ENCODE measurements at places on chromosomes 11 and 22.
A peak's percentile ranks its signal among the peaks of the same experiment; 100 is the strongest.

- peak; percentile 28 for DNase-seq
These were observed 262.5 kb downstream of the DCDC1 start for GRCh38 chr11:31106968-31107576.

GRCh38 chr11:36487619-36488018 is 22.5 kb downstream of the TRAF6 start:
- no peak for DNase-seq

GRCh38 chr22:18056161-18056666 is 21.6 kb upstream of the PEX26 start:
- no peak for DNase-seq

GRCh38 chr22:23008896-23009295 is 61.4 kb upstream of the GNAZ start:
- no peak for DNase-seq

GRCh38 chr11:74453373-74453975 is 13.9 kb downstream of the KCNE3 start:
- peak; percentile 53 for DNase-seq

- no peak for DNase-seq
These were observed 47.4 kb upstream of the B3GAT1 start for GRCh38 chr11:134459246-134460061.

GRCh38 chr22:28750471-28750881 is 8.6 kb downstream of the HSCB start:
- DNase-seq: no peak

DNA sequence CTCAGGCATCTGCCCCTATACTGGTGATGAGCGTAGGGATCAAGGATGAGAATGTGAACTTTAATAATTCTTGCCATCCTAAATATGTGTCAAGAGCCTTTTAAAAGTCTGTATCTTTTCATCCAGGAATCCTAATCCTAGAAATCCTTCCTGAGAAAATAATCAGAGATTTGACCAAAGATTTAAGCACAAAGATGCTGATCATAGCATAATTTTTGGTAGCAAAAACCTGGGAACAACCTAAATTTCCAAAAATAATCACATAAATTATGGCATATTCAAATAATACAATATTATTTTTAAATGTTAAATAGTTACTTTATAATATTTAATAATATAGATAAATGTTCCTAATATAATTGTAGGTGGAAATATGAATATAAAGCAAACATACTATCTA is 76.1 kb downstream of the SERGEF start:
- no peak for DNase-seq

DNA sequence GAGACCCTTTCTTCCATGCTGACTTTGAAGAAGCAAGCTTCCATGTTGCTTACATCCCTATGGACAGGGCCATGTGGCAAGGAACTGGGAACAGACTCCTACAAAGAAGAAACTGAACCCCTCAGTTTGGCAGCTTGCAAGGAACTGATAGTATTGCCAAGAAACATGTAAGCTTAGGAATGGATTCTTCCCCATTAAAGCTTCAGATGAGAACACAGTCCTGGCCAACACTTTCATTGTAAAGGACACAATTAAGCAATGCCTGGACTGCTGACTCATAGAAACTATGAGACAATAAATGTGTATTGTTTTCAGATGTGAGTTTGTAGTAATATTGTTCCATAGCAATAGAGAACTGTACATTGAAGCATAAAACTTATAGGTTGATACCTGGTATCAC is 82.4 kb downstream of the AASDHPPT start:
- DNase-seq: no peak

GRCh38 chr11:48683226-48683720 is 194.7 kb downstream of the OR4A47 start:
- no peak for DNase-seq

GRCh38 chr11:61731211-61731951 is 21.1 kb upstream of the MYRF start:
- DNase-seq: no peak

- DNase-seq: no peak
These were observed 100.6 kb upstream of the SORL1-AS1 start for GRCh38 chr11:121553389-121553788.

- no peak for DNase-seq
These were observed 56.4 kb downstream of the UBASH3B start for GRCh38 chr11:122711831-122712381.

- DNase-seq: no peak
These were observed 366.0 kb upstream of the PDGFD start for GRCh38 chr11:104529906-104530305.

DNA sequence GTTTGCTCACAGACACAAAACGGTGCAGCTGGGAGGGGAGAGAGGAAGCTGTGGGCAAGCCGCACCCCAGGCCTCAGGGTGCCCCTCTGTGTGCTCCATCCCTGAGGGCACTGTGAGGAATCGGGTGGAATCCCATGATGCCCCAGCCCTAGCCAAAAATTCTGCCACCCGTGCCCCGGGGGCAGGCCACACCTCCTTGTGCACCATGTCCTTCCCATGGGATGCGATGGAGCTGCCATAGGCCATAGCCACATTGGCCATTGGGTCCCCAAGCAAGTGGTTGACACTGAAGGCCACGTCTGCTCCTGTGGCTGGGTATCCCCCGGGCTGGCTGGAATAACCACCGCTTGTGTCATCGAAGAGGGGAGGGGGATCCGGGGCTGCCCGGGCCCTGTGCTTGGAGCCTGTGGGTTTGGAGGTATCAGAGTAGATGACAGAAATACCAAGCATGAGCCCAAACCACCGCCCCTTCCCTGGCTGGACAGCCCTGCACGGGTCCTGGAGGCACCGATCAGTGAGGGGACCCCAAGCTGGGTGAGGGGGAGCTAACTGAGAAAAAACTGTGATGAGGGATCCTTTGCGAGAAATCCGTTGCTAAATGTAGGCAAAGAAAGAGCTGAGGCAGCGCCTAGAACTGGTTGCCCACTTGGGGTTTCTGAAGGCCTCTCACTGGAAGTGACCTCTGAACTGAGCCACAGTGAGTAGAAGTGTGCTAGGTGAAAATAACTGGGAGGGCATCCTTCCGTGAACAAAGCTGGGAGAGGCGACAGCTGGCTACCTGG is 863 bp downstream of the YIF1A start:
- no peak for DNase-seq

DNA sequence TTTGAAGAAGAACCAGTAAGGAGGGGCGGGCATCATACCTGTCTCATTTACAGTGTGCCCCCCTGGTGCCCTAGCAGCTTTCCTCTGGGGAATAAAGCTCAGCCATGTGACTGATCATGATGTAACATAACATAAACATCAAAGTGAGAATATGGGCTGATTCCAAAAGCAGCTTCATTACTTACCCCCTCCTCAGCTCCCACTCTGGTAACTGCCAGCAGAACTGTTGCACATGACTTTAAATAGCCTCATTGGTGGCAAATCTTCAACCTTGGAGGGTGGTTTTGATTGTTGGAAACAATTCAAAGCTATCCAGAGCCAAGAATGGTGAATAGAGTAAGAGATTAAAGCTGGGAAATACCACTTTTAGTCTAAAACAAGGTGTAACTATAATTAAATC is 384.6 kb downstream of the BUD13 start:
- no peak for DNase-seq

- no peak for DNase-seq
These were observed 616 bp downstream of the OR10S1 start for GRCh38 chr11:123976770-123977560.

DNA sequence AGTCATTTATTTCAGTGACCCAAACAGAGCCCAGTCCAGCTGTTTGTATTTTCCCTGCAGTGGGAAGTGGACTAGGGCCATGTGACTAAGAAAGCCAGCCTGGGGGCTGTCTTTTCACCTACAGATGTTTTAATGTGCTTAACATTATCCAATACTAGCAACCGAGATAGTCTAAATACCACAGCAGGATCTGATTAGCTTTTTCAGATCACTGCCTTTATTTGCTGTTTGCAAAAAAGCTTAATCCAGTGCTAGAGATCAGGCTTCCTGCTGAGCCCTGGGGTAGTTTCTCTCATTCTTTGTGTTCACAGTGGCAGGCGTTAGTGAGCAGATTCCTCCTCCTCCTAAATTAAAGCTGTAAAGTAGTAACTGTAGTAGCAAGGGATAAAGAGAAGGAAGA is 35.0 kb downstream of the ZC3H12C start:
- DNase-seq: no peak

DNA sequence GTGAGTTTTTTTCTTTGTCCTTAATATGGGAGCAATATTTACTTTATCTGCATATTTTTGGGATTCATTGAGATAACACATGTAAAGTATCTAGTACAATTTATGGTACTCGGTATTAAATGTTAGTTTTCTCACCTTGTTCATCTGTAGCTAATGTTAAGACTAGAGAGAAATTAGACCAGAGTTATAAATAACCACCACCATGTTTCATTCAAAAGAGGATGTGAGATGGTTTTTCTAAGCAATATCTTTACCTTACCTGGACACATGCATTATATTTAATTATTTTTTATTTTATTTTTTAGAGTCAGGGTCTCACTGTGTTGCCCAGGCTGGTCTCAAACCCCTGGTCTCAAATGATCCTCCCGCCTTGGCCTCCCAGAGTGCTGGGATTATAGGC is 18.4 kb downstream of the ARHGAP42 start:
- no peak for DNase-seq

DNA sequence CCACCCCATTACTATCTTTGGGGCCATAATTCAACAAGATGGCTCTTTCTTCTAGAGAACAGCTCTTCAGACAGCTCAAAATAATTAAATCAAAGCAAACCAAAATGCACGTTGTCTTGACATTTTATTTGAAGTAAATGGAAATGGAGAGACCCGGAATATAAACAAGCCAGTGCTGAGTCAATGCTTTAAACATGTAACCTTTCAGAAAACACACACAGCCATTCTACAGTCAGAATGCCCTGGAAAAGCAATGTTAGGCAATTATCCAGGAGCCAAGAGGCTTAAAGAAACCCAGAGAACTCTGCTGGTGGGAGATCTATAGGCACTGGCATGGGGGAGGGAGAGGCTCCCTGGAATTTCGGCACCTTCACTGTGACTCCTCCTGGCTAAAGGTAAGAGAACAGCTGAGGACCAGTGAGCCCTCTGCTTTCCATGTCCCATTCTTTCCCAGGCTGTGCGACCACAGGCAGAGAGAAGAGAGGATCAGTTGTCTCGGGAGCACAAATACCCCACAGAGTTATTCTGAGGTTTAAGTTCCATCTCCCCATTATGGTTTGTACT is 254.0 kb upstream of the CCDC90B start:
- DNase-seq: no peak

DNA sequence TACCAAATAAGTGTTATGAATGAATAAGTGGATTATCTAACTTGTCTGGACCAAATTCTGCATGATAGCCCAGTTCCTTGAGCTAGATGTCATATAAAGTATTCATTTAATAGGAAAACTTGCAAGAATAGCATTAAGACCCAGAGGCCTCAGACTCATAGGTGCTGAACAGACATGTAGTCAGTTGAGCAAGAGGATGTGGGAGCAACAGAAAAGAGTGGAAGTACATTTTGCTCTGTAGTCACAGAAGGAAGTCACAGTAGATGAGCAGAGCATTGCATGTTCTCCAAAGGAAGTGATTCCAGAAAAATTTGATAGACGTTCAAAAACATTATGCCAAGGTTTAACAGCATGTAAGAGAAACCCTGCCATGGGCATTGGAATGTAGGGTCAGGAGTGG is 9.5 kb downstream of the HOATZ start:
- DNase-seq: no peak

GRCh38 chr11:44614281-44614775 is 48.9 kb downstream of the CD82 start:
- no peak for DNase-seq

GRCh38 chr11:73376160-73376802 is at the start of gene RELT:
Gene RELT, plus strand, starts transcription at chr11:73376399. Its CDS starts 12,738 bp downstream, at chr11:73389137.
- peak; percentile 95 for DNase-seq

- DNase-seq: no peak
These were observed 401.6 kb upstream of the CCDC90B start for GRCh38 chr11:83687787-83688186.

DNA sequence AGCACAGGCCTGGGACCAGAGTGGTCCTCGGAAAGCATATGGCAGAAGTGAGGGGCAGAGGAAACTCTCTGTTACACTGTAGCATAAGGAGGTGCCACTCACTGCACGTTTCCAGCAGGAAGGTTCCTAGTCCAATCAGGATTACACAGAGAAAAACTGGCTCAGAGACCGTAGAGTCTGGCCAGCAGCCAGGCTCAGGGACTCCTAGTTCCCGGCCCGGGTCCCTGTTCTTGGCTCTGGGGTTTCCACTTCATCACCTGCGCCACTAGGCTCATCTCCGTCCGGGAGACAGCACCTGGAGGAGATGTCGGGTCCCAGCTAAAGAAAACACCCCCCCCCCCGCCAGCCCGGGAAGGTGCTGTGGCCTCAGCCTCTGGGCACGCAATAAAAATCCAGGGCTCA is 1.1 kb downstream of the TTLL12 start:
- DNase-seq: no peak

DNA sequence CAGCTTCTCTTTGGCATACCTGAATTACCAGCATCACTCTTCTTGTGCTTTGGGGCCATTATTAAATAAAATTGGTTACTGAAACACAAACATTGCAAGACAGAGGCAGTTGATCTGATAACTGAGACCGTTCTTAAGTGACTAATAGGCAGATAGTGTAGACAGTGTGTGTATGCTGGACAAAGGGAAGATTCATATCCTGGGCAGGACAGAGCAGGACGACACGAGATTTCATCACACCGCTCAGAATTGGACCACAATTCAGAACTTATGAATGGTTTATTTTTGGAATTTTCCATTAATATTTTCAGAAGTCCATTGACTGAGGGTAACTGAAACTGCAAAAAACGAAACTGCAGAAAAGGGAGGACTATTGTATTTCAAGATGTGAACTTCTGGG is 68.6 kb downstream of the LDLRAD3 start:
- no peak for DNase-seq

GRCh38 chr11:64055077-64055476 is 19.3 kb downstream of the FLRT1 start:
- DNase-seq: no peak

GRCh38 chr11:2134022-2135010 is 4.9 kb downstream of the IGF2 start:
- no peak for DNase-seq

DNA sequence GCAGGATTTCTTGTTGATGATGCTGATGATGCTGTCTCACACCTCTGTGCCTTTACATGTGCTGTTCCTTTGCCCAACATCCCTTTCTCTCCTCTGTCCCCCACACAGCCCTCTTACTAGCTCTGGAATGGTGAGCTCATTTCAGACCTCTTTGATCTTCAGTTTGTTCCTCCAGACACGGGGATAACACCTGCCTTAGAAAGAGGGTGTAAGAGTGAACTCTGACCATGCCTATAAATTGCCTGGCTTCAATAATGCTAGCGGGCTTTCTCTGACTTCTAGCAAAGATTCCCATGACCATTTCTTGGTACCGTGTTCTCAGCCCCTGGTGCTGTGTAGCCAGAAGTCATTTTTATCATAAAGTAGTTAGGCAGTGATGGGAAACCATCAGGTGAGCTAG is 55.9 kb upstream of the DRD2 start:
- DNase-seq: no peak

DNA sequence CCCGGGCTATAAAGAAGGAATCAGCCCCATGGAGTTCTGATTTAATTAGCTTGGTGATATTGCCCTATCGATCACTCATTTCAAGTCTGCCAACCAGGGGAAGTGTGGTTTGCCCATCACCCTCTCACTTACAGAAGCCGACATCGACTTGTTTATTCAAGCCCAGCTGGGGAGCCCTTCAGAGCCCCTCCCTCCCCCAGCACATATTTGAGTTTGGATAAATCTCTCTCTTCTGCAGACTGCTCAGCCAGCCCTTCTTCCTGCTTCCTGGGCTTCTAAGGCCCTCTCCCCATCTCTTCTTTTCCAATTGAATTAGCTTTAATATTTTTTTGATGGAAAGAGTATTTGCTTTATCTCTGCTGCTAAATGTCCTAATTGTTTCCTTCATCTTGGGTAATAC is 299.0 kb downstream of the MIAT start:
- DNase-seq: no peak
